Right renal pelvis (tissue), 4 donors: ENCODE measurements at places on chromosomes 5 and 9. TPM values are rescaled to one million over a fixed set of nuclear protein-coding genes. Genes with fewer than 3 reads are reported as not detected.

- DNase-seq = no peak
Measured at GRCh38 chr9:127772603-127773002, 5.9 kb downstream of the SH2D3C start.

GRCh38 chr5:69364414-69364813 lies 4.9 kb downstream of the AK6 start:
- no peak for DNase-seq

- DNase-seq = no peak
Measured at GRCh38 chr5:141603923-141604717, 14.7 kb downstream of the DIAPH1 start.

GRCh38 chr5:160384681-160385080 lies 14.3 kb upstream of the C1QTNF2 start:
- no peak for DNase-seq

Gene IFNK
- not detected for polyA plus RNA-seq

Gene COL23A1
- polyA plus RNA-seq = 5.7 TPM
